ENCODE measurements at places on chromosomes 1 and 21.

GRCh38 chr1:26585471-26585870 lies 55.9 kb downstream of the RPS6KA1 start:
- DNase-seq, result peak; percentile 31

DNA sequence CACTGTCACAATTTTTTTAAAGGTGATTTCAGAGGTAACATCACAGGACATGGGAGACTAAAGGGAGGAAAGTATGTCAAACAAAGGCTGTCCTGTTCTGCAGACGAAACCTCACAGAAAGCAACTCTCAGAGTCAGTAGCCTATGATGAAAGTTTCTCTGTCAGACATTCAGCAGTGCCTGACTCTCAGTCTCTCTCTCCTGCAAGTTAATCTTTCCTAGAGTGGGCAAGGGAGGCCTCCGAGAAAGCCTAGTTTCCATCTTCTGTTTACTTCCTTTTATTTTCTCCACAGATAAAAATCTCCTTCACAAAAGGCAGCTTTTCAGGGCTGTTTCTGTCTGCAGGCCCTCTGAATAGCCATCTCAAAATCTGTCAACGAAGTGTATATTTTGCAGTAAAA lies 24.9 kb upstream of the FMO2 start:
- no peak for DNase-seq

DNA sequence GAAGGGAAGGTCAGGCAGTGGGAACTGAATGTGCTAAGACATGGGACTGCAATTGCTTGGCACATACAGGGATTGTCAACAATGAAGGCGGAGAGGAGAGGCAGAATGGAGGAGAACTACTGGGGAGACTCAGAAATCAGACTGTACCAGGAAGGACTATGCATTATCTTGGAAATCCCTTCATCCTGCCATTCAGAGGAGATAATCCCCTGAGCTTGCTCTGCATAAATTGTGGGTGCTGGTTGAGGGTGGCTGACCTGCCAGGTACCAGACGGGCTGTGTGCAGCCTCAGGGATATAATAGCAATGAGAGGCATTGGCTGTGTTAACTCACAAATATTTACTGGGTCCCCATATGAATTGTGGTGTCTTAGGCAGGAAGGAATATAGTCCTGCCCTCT lies 5.0 kb upstream of the TRABD2B start:
- no peak for DNase-seq

GRCh38 chr21:40752125-40752524 lies 94.8 kb downstream of the DSCAM start:
- DNase-seq, result no peak

DNA sequence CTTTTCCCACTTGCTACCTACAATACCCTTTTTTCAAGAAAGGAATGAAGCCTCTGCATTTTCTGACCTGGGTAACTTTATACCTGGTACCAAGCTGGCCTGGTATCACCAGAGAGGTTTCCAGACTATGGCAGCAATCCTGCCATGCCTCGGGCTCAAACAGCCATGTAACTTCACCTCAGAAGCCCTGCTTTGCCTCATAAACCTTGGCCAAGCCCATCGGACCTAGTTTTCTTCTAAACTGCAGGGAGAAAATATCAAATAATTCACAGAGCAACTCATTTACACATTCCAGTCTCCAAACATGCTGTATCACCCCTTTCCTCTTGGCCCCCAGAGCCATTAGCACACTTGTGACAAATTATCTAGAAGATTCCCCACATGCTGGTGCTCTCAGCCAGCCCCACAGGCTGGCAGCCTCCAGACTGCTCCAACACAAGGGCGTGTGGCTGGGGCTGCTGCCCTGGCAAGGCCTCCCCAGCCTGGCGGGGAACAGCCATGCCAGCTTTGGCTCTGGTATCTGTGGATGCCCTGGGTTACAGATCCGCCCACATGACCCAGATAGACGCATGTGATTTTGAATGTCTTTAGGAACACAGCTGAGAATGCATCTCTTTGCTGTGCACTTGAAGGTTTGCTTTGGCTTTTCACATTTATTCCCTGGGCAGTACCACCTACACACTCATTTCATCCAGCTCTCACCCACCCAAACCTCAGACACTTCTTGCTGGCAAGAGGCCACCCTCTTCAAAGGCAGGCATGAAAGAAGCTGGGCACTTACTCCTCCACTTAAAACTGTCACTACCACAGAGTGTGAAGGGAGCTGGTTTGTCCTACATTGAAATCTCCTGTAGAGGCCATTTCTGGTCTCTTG lies 70.0 kb upstream of the BCAR3 start:
- no peak for DNase-seq

Measured in suppressor macrophage treated with lipopolysaccharide for 4 hours (primary cell).